Fibroblast of the aortic adventitia (primary cell): ENCODE measurements at places on chromosomes 16 and 17.

DNA sequence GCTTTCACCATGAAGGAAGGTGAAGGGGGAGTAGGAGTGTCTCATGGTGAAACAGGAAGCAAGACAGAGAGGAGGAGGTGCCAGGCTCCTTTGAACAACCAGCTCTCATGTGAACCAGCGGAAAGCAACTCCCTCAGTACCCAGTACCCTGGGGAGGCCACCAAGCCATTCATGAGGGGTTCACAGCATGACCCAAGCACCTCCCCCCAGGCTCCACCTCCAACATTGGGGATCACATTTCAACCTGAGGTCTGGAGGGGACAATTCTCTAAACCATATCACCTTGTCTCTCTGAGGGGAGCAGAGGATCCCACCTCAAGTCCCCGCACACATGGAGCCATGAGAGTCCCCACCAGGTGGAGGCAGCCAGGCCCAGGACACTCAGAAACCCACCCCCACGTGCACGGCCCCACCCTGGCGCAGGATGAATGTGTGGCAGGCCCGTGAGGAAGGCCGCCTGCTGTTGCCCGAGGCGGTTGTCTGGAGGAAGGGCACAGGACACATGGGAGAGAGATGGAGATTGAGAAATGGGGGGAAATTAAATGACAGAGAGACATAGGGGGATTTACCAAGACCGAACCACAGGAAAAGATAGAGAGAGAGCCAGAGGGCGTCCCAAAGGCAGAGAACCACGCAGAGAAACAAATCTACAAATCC is 85.9 kb downstream of the TMEM132E start:
- DNase-seq, result no peak

DNA sequence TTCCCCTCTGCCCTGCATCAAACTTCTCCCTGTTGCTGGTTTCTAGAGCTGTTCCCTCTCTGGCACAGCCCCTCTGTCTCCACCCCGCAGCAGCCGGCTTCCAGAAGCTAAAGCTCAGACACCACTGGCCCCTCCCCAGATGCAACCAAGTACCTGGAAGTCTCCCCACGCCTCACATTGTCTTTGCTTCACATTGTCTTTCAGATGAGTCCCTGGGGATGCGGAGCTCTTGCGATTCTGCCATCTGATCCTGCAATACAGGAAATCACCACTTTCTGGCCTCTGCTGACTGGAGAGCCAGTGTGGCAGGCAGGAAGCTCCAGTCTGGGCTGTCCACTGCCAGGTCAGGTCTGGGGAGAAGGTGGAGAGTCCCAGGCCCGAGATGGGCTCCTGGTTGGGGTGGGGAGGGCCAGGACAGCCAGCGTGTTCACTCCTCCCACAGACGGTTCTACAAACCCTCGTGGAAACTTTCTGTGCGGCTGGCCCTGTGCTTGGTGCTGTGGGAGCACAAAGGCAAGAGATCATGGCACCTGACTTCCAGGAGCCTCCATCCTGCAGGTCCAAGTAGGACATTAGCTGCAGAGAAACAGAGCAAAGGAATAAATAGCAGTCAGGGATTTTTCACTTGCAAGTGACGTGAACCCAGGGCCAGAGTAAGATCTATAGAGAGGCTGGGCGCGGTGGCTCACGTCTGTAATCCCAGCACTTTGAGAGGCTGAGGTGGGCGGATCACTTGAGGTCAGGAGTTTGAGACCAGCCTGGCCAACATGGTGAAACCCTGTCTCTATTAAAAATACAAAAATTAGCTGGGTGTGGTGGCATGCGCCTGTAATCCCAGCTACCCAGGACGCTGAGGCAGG is 47.9 kb upstream of the MAP3K14 start:
- peak; percentile 63 for DNase-seq

DNA sequence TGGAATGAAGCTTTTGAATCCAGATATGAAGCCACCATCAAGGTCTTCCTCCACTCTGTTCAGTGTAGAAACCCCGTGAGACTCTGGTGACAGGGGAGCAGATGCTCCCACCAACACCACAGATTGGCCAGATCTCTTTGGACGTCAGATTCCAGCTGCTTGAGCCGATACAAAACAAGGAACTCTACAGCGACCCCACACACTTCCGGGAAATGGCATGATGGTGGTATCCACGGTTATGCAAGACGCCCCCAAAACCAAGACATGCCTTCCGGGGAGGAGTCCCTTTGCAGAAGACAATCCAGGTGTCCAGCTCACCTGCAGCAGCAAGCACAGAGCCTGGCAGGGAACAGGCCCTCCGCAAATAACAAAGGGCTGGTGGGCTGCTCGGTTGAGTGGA is 19.8 kb upstream of the PITPNA start:
- no peak for DNase-seq

DNA sequence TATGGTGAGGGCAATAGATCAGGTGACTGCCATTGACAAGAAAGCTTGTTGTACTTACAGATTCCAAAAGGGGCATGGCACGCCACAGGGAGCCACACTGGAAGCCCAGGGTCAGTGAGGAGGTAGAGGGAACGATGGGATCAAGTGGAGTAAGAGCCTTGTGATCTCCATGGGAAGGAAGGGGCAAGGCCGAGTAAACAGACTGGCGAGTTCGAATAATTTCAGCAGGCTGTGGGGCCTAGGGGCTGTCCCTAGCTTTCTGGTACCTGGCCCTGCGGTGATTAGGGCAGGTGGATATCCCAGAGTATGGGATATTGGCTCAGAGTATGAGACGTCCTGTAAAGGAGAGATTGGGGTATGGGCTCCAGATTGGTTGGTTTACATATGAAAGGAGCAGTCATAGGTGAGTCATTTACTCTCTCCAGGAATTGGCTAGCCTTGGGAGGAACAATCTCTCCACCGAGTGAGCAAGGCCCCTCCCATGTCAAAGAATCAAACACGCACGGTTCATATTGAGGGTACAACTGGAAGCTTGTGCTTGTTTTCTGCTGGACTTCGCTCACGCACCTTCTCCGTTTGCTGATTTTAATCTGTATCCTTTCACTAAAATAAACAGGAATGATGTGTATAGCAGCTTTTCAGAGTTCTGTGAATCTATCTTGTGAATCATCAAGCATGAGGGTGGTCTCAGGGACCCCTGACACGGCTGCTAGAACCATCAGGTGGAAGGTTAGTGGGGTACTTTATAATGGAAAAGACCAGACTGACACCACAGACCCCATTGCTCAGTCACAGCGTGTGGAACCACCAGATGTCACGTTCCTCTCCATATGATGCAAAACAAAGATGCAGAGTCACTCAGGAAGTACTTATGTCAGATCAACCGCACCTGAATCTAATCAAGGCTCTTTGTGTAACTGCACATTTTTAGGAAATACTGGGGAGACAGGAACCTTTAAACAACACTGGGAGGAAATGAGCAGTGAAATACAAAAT is 27.9 kb downstream of the GABARAPL2 start:
- peak; percentile 47 for DNase-seq

GRCh38 chr16:30340621-30341020 is 14.5 kb downstream of the CD2BP2 start:
- no peak for DNase-seq

DNA sequence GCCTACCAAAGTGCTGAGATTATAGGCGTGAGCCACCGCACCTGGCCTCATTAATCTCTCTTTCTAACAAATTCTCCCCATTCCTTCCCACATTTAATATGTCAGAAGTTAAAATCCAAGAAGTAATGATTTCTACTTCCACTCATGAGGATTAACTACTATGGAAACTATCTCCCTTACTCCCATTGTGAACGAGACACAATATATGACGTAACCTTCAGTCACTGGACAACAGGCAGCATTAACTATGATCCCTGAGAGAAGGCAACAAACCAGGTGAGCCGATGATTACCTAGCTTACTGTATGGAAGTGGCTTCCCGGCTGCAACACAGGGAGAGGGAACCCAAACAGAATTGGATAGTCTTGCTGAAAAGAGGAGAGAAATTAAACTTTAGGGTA is 20.0 kb downstream of the GLG1 start:
- DNase-seq, result no peak

DNA sequence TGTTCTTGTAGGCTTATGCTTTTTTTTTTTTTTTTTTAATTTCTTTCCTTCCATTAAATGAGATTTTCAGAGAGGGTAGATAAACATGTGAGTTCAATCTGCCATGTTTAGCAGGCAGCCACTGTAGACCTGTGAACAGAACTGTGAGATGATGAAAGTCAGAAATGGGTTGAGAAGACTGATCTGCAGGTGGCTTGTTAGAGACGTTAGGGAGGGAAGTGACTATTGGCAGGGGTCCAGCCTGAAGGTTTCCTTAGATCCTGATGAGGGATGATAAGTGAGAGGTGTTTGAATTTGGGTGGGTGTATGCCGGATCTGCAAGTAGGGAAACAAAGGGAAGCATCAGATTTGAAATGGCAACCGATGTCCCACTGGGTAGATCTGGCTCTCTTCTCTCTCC is 157.8 kb downstream of the HS3ST3B1 start:
- DNase-seq, result no peak

- peak; percentile 43 for DNase-seq
Measured at GRCh38 chr17:8029121-8029520, 9.7 kb upstream of the ALOX15B start.

DNA sequence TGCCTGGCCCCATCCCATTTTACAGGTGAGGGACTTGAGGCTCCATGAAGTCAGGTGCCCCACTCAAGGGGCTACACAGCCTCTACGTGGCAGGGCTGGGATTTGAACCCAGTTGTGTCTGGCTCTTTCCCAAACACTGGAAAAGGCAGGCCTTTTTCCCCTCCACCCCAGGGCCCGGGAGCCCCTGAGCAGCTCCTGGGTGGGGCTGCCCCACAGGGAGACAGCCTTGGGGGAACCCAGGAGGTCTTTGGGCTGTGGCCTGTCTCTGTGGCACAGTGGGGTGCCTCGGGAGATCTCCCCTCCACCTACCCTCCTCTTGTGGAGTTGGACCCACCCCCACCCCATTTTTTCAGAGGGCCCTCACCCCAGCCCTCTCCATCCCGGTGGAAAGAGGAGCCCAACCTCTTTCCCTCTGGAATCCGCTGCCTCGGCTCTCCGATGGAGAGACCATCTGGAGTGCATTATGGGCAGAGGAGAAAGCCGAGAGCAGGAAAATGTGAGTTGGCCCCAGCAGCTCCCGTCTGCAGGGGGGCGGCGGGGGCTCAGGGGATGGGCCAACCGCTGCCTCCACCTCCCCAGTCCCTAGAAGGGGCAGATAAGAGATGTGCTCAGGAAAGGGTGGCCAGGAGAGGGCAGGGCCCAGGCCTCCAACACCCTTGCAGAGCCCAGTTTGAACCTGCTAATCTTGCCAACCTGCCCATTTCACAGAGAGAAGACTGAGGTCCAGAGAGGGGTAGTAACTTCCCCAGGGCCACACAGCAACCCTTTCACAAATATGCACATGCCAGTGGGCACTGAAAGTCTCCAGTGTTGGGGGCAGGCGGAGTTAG is 15.4 kb upstream of the TMEM92 start:
- peak; percentile 74 for DNase-seq

DNA sequence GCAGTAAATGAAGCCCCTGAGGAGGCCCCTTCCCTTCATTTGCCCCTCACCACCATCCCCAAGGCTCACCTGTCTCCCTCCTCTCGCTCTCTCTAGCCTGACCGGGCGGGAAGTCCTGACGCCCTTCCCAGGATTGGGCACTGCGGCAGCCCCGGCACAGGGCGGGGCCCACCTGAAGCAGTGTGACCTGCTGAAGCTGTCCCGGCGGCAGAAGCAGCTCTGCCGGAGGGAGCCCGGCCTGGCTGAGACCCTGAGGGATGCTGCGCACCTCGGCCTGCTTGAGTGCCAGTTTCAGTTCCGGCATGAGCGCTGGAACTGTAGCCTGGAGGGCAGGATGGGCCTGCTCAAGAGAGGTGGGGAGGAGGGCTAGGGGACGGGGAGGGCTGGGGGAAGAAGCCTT is 21.0 kb downstream of the WNT9B start:
- no peak for DNase-seq

DNA sequence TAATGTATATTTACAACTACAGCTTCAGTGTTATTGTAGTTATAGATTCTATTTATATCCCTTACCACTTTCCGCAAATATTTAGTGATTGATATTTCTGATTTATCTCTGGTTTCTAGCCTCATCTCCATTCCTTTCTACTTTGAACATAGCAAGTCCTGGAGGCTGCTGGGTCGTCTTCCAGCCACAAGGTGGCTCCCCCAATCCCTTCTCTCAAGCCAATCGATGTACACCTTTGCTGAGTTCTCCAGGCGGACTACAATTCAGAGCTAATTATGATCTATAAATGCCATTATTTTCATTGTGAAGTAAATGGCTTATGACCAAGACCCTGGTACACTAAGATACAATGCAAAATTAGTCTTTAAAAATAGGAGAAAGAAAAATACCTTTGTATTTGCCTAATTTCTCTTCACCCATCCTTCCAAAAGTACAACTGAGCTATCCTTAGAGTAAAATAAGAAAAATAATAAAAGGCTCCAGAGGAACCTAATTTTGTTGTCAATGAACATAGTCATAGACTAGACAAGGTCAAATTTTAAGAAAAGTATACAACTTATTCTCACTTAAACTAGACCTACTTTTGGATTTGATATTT is 122.1 kb downstream of the SKAP1 start:
- peak; percentile 76 for DNase-seq

- DNase-seq, result no peak
Measured at GRCh38 chr17:38441429-38442061, 13.3 kb downstream of the ARHGAP23 start.

GRCh38 chr17:7203391-7203790 is 16.2 kb downstream of the DLG4 start:
- DNase-seq, result no peak

- no peak for DNase-seq
Measured at GRCh38 chr17:40103071-40103661, 2.8 kb upstream of the NR1D1 start.
